HepG2 (cell line): ENCODE measurements at places on chromosomes 13 and 19.

DNA sequence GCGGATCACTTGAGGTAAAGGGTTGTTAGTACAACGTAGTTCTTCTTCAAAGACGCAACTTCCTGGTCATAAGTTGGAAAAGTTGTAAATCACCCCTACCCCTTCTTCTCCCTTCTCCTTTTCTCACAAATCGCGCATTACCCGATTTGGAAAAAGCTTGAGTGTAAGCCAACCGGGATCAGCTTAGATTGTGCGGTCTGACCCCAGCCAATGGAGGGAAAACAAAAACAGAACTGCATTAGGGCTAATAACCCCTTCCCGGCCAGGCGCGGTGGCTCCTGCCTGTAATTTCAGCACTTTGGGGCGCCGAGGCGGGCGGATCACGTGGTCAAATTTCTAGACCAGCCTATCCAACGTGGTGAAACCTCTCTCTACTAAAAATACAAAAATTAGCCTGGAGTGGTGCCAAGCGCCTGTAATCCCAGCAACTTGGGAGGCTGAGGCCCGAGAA is 806 bp downstream of the ZNF90 start:
- no peak for DNase-seq

GRCh38 chr19:46350029-46350757 is 3.3 kb downstream of the PPP5C start:
- no peak for DNase-seq

DNA sequence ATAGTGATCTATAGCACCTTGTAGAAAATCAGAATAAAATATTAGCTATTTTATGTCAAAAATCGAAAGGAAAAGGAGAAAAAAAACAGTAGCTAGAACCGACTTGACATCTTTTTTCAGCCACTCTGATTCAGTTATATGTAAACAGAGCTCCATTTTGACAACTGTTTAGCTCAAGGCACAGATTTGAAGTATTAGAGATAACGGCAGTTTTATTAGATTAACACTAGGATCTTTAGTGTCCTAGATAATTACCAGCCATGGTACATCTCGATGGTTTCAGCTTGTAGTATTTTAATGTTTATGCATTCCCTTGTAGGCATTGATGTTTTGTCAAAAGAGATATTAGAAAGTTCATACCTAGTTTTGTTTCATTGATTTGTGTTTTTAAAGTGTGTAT is 67.3 kb downstream of the PCDH17 start:
- no peak for DNase-seq

DNA sequence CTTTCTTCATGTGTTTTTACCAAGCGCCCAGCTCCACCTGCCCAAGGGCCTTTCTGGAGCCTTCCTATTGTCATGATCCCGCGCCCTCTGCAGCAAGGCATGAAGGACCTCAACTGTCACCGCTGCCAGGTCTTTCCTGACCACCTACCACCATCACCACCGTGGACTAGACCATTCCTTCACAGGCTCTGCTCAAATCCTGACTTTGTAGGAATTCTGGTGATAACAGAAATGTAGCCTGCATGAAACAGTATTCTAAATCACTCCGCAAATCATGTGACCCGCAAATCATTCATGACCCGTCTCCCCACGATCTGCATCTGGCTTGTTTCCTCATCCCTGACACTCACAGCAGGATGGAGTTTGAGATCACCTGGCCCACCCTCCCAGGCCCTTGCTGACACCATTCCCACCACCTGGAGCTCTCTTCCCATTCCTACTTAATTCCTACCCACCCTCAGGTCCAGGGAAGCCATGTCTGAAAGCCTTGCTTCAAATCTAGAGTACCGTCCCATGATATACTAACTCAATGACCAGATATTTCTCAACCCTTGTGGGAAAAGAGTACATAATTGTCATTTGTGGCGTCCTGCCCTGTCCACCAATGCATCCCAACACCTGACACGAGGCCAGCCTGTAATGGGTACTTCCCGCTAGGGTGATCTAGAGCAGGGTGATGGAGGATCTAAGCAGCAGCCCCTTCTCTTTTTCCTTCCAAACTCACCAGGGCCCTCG is 1.3 kb downstream of the UBE2S start:
- no peak for DNase-seq

DNA sequence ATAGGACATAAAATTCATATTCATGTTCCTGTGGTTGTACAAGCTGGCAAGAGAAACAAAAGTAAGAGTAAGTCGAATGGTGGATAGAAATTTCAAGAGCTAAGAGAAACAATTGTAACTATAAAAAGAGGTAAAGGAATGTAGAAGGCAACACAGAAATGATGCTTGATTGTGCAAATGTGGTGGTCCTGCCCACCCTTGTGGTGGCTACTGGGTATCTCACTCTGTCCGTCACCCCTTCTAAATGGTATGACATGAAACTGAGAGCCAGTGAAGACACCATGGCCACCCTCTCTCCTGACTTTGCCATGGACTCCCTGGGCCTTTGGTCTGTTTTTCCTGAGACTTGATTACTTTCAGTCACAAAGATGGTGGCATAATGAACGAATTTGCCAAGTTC is 925.9 kb upstream of the SLITRK6 start:
- no peak for DNase-seq

DNA sequence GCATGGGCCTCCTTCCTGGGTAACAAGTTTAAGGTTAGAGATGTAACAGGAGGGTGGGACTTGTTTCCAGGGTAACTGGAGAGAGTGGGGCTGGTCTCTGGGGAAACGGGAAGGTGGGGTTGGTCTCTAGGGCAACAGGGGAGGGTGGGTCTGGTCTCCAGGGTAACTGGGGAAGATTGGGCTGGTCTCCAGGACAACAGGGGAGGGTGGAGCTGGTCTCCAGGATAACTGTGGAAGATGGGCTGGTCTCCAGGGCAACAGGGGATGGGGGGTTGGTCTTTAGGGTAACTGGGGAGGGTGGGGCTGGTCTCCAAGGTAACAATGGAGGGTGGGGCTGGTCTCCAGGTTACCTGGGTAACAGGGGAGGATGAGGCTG is 36.5 kb downstream of the SPTBN4 start:
- DNase-seq, result no peak

DNA sequence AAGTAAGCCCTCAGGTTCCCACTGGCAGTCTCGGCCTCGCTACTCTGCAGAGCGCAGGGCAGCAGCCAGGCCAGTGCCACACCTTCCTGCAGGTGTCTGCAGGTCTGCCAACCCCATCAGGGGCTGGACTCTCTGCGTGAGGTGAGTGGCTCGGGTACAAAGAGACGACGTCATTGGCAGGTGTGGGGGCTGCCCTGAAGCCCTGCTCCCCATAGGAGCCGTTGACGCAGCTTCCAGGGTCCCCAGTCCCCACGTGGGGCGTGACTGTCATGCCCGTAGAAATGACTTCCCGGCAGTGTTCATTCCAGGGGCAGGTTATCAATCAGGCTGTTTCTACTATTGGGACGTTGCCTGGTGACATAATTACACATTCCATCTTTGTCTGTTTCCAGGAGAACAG is 15.3 kb upstream of the GJB6 start:
- DNase-seq, result no peak

GRCh38 chr13:67134417-67135129 is 95.6 kb downstream of the PCDH9 start:
- DNase-seq, result no peak

DNA sequence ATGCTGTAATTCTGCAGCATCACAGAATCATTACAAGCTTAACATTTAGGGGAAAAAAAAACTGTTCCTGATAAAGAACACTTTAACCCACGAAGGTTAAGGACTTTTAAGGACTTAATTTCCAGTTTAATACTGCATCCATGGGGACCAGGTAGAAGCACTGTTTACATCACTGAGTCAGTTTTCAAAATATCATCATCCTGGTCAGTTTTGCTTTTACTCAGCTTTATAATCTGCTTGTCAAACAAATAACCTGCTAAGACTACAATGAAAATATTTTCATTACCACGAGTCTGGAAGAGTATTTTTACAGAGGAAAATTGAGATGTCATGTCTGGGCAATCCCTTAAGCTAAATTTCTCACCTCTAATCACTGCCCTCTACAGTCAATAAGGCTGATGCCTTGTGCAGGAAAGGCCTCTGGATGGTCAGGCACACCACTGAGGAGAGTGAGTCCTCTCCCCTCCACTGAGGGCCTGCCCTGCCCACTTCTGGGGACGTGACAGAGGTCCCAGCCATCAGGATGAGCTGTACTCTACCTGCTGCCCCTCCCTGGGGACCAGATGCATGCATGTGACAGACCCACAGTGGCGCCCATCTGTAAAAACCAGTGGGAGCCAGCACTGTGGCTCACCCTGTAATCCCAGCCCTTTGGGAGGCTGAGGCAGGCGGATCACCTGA is 31.0 kb downstream of the FOXO1 start:
- DNase-seq, result no peak

GRCh38 chr13:29987340-29987739 is 136.9 kb upstream of the UBL3 start:
- no peak for DNase-seq

DNA sequence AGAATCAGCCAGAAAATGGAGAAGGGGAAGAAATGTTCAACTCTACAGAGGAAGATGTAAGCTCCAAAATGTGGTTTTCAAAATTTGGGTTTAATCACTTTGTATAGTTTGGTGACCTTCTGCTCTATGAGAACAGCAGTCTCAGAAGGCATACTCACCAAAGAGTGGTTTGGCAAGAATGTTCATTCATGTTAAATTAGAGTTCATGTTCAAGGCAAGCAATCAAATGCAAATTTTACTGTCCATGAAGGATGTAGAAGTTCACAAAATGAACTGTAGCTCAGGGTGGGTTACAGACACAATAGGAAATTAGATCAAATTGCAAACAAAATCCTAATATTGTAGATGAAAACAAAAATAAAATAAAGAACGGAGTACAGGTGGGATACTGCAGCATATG is 606.7 kb upstream of the PCDH20 start:
- no peak for DNase-seq

- no peak for DNase-seq
Measured at GRCh38 chr19:38699027-38699346, 45.3 kb downstream of the CAPN12 start.

DNA sequence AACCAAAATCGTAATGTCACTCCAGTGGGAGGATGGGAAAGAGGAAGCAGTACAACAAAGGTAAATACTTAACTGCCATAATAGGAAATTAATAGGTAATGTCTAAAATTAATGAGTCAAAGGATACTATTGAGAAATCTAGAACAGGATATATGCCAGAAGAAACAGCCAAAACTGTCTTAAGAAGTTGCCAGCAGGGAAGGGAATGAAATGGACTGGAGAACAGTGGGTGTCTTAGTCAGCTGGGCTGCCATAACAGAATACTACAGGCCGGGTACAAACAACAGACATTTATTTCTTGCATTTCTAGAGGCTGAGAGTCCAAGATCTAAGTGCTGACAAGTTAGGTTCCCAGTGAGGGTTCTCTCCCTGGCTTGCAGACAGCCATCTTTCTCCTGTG is 40.3 kb upstream of the IPO5 start:
- no peak for DNase-seq

GRCh38 chr13:79874396-79875360 is 393.7 kb downstream of the NDFIP2 start:
- DNase-seq, result no peak

DNA sequence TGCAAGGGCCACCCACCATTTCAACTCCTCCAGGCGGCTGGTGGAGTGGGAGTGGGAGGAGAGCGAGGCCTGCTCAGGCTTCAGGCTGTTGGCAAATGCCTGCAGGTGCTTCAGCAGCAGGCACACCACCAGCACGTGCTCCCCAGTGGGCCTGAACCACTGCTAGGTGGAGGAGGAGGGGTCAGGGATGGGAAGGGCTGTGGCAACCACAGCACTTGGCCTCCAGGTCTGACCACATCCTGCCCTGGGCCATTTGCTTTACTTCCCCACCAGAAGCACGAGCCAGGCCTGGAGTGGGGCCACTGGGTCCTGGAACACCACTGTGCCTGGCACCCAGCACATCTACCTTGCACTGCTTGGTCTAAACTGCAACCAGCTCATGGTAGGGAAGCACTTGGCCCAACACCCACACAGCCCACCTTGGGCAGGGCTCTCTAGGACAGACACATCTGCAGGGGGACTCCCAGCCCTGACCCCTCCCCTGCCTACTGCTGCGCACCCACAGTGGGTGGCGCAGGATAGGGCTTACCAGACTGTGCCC is 26.2 kb downstream of the TUBA3C start:
- no peak for DNase-seq

DNA sequence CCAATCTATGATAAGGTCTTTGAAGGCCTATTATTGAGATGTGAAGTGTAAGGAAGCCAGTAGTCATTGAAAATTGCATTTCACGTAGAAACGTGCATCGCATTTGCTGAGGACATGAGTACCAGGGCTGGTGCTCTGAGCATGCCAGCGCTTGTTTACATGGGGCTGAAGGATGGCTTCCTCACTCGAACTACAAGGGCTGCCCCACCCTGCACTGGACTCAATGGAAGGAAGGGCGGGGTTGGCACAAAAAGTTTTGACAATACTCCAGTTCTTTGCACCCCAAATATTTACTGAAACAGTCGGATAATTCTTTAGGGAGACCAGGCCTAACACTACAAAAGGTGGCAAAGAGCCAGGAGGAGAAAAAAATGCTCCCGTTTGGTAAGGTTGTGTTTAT is 28.9 kb upstream of the MED4 start:
- no peak for DNase-seq

DNA sequence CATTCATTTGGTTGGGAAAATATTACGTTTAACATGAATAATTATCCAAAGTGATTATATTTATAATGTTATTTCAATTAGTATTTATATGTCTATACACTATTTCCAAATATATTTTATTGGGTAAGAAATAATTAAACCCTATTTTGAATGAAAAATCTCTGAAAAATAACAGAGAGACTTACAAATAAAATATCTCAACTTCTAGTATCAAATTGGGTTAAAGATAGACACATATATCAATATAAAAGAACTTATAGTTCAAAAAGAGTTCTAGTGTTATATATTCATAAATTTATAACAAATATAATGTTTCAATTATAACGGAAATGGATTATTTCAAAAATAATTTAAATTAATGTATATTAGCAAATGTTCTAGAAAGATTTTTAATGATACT is 482.6 kb upstream of the PCDH20 start:
- no peak for DNase-seq

- DNase-seq, result no peak
Measured at GRCh38 chr13:24243302-24243701, 66.1 kb upstream of the C1QTNF9 start.

DNA sequence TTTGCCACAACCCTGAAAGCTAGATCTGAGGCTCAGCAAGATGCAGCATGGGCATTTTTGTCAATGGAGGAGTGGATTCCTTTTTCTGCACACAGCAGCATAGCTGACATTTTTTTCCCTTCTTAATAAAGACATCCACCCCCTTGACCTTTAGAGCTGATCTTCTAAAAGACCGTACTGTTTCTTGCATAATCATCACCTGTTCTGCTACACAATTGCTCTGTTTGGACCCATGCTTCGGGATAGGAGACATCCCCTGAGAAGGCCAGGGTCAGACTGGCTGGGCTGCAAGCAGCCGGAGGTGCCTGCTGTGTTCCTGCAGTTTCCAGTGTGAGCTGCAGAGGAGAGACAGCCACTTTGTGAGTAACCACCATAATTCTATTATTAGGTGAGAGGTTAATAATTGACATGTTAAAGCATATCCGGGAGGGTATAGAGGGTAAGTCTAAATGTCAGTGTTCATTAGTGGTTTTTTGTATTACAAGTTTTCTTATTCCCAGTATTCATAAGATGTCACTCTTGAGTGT is 108.5 kb upstream of the C1QTNF9B start:
- no peak for DNase-seq
